ENCODE measurements at places on chromosomes 7 and 10.

DNA sequence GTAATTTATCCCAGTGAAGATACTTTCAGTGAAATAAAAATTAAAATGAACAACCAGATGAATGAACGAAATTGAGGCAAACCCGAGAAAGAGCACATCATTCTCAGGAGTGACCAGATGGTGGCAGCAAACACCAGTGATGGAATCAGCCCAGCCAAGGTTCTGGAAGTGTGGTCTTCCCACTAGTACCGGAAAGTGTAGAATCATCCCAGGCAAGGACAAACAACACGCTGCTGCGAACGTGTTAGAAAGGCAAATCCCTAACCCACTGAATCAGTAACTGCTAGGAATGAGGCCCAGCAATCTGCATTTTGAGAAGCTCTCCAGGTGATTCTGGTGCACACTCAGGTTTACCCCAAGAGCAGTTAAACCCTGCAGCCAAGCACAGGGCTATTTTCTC lies 15.5 kb upstream of the SLC18A3 start:
- DNase-seq: peak; percentile 67

- no peak for DNase-seq
Measured at GRCh38 chr10:42738679-42739078, 43.9 kb upstream of the BMS1 start.

DNA sequence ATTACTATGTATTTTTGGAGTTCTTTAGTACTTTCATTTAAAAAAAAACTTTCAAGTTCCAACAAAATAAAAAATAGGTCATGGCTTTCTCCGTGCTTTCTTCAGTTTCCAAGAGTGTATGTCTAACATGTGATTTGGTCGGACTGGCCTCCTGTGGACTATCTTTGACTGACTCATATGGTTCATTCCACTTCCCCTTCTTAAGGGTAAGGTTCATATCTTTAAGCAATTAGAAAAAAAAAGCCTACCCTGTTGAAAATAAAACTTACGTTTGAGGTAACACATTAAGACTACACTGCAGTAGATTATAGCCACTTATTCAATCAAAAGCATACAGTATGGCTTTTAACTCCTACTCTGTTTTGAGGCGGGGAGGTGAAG lies 112.8 kb upstream of the AHR start:
- DNase-seq: no peak

GRCh38 chr7:84532196-84532595 lies 337.6 kb upstream of the SEMA3A start:
- DNase-seq: no peak

GRCh38 chr7:108408296-108408991 lies 47.8 kb downstream of the NRCAM start:
- DNase-seq: peak; percentile 61

- DNase-seq: no peak
Measured at GRCh38 chr7:94378356-94378755, 16.3 kb upstream of the COL1A2 start.

DNA sequence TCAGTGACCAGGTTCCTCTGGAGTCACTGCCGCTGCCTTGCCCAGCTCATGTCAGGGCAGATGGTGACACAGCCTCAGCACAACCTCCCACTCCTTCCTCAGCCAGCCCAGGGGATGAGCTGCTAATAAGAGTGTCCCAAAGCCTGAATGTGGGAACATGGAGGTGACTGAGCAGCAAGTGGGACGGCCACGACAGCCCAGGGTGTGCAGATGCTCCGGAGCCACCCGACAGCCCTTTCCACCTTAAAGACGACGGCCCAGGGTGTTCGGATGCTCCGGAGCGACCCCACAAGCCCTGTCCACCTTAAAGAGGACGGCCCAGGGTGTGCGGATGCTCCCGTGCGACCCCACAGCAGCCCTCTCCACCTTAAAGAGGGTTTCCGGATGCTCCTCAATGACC lies 89.2 kb downstream of the DIP2C start:
- no peak for DNase-seq

Measured in NCI-H460 (cell line).